ENCODE measurements at places on chromosomes 2 and 18. TPM values are rescaled to one million over a fixed set of nuclear protein-coding genes. Genes with fewer than 3 reads are reported as not detected.

GRCh38 chr18:46071653-46072375, at the start of gene PSTPIP2:
PSTPIP2 (minus strand) TSS chr18:46072260; CDS start chr18:46072188, 72 bp downstream.
- DNase-seq = peak; percentile 91

GRCh38 chr2:237591141-237591881, 777 bp upstream of the RAB17 start:
- DNase-seq = no peak

- DNase-seq = no peak
Measured at GRCh38 chr2:46495231-46496030, 16.1 kb downstream of the TMEM247 start.

- no peak for DNase-seq
Measured at GRCh38 chr2:234060236-234060635, 9.7 kb downstream of the SPP2 start.

- DNase-seq = no peak
Measured at GRCh38 chr2:170747921-170748320, 22.3 kb upstream of the ERICH2 start.

DNA sequence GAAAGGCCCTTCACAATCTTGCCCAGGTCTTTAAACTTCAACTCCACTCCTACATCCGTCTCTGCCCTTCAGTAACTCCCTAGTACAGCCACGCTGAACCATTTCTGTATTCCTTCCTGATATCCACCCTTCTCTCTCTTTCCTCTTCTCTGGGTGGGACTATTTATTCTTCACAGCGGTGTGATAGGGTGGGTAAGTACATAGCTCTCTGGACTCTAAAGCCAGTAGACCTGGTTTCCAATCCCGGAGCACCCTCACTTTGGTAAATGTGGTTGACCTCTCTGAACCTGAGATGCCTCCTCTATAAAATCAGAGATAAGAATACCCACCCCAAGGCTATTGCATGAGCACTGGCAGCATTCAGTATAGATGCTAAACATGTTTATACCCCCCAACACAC, 86.7 kb downstream of the ATL2 start:
- no peak for DNase-seq

- no peak for DNase-seq
Measured at GRCh38 chr18:6591491-6591890, 138.0 kb upstream of the ARHGAP28 start.

DNA sequence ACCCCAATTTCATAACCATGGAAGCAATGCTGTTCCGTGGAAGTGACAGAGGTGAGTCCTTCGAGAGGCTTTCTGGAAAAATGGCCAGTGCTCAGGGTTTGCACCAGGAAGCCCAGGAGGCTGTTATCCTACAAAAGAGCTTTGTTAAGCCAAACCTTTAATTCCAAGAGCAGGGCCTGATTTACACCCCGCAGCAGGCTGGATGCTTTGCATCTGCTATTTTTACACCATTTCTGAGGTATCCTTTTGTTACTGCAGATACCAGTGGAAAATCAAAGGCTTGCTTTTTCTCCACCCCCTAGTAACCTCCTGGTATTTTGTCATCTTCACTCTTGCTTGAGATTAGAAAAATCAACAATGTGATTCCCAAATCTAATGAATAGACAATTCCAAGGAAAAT, 380.6 kb downstream of the SOX11 start:
- DNase-seq = no peak

DNA sequence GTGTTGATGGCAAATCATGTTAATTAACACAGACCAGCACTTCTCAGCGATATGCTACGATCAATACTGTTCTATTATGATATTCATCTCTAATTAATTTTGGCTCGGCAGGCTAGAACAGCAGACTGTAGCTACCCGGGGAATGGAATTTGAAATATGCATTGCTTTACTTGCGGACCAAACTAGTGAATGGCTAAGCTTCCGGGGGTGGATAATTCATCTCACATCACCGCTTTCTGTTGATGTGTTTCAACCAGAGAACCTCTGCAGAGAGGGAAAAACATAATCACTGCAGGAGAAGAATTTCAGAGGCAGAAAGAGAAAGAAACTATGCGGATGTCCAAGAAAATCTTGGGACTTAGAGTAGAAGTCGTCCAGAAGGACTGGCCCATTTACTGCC, 490.9 kb downstream of the STK39 start:
- no peak for DNase-seq

DNA sequence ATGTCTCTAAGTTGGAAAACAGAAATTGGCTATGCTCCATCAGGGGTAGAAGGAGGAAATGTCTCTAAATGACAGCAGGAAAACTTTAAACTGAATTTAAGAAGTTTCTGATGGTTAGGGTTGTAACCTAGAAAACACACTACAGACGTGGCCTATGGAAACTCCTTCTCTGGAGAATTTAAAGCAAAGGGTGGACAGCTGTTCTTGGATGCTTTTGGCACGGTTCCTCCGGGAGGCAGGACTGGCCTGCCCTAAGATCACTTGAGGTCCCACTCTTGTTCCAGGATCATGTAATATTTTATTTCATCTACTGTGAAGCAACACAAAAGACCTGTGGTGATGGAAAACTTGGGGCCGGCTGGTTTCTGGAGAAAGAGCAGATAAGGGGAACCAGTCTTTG, 77.0 kb downstream of the NRP2 start:
- no peak for DNase-seq

GRCh38 chr2:163662141-163662780, 73.5 kb downstream of the FIGN start:
- DNase-seq = no peak

DNA sequence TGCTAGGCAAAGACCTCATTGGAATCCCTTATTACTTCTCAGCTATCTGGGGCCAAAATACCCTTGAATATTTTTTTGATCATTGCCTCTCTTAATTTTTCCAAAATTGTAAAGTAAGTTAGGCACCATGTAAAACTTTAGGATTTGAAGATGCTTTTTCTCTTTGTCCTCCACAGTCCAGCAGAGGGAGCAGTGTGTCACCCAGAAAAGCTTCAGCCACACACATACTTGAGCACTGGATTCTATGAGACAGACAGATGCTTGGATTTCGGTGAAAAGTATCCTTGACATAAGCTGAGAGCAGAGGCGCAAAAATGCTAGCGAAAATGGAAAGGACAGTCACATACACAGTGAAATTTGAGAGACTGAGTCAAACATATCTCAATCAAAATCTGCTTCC, 74.7 kb upstream of the KCNJ3 start:
- DNase-seq = no peak

- DNase-seq = no peak
Measured at GRCh38 chr2:69565431-69565839, 78.1 kb downstream of the AAK1 start.

GRCh38 chr2:2639251-2640139, 308.4 kb upstream of the MYT1L start:
- DNase-seq = no peak

DNA sequence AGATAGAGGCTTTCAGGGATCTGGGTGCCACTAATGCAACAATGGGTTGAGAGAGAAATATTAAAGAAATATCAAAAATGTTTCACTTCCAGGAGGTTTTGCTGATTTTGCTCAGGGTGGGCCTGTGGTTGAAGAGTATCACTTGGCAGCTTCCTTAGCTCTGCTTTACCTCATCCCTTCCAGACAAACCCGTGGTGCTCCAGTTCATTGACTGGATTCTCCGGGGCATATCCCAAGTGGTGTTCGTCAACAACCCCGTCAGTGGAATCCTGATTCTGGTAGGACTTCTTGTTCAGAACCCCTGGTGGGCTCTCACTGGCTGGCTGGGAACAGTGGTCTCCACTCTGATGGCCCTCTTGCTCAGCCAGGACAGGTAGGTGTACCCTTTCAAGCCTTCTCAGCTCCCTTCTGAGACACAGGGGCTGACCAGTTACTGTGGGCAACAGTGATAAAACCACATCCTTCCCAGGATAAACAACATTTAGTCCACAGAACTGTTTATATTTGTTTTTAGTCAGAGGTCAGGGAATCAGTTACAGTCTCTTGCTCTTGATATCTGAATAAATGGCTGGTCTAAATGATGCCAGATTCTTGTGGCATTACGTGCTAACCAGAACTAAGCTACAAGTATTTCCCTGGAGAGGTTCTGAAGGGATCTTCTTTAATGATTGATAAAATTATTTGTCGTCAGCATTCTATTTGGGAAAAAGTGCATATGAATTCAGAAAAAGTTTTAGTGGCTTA, 7.0 kb downstream of the SLC14A1 start:
- no peak for DNase-seq

DNA sequence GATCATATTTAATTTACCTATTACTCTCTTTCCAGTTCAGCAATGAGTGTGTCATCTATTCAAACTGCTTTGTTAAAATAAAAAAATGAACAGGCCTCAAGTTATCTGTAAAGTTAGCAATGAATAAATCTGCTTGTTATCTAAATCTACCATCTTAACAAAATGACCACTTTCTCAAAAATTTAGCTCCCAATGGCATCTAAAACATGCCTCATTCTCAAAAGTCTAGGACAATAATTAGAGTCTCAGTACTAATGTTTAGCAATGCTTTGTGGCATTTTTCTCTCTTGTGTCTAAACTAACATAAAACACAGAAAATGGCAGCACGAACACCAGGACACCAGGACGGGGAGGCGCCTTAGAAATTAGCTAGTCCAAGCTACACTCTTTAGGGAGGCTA, 3.6 kb upstream of the ASAP2 start:
- no peak for DNase-seq

DNA sequence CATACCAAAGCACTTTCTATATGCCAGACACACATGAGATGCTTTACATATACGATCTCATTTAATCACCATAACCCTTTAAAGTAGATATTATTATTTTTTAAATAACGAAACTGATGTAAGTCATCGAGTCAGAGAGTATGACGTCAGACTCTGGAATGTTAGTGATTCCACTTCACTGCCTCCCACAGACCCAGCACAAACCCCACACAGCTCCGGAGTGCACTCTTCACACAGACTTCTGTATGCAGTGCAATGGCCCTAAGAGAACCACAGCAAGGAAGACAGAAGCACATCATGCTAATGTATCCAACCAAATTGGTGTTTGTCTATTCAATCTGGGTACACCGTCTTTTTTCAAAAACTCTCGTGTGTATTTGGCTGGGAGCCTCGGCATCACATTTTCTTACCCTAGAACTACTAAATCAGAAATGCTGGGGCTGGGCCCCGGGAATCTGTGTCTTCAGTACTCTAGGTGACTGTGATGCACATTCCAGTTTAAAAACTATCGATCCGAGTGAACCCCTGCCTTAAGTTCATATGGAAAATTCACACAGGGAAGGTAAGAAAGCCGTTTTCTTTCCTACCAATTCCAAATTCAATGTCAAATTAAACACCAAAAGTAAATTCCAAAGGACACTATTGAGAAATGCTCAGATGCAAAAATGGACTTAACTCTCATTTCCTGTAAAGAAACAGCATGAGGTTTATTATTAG, 117.7 kb upstream of the ACVR1C start:
- no peak for DNase-seq

GRCh38 chr2:8669157-8669817, 12.6 kb upstream of the ID2 start:
- DNase-seq = no peak

GRCh38 chr2:73981081-73982001, 3.4 kb upstream of the TET3 start:
- DNase-seq = no peak

GRCh38 chr2:100941646-100942240, 60.3 kb upstream of the RPL31 start:
- DNase-seq = no peak

- no peak for DNase-seq
Measured at GRCh38 chr2:29916571-29916970, 4.8 kb downstream of the ALK start.

DNA sequence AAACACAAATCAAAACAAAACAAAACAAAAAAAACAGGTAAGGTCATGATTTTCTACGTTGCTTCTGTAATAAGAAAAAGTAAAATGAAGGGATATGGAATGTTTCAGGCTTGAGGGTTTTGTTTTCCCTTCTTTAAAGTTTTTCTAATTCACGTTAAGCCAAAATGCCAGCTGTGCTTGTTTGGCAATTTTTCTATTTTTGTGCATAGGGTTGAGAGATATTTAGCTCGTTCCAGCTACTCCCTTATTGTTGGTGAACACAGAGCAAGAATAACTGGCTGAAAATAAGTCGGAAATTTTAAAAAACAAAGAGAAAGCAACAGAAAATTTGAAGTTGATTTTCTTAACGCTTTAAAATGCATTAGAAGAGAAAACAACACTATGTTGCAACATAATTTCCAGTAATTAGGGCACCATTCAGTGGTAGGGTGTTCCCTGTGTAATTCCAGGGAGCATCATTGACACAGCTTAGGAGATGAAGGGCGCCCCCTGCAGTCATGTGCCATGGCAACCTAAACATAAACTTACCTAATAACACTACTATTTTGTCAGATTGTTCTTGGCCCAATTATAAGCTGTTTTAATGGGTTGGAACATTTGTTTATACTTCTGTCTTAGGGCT, 99.5 kb downstream of the DTNA start:
- DNase-seq = no peak

DNA sequence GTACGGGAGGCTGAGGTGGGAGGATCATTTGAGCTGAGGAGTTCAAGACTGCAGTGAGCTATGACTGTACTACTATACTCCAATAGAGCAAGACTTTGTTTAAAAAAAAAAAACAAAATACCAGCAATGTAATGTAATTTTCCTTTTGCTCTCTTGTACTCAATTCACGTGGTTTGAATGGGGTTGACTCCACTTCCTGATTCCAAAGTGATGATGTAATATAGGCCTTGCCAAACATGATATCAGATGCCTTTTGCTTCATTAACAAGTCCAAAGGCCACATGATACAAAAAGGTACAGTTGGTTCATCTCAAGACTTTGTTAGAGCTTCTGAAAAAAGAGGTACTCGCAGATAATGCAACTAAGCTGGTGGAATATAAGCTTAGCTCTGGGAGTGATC, 321.8 kb downstream of the ZEB2 start:
- DNase-seq = no peak

- no peak for DNase-seq
Measured at GRCh38 chr18:72419914-72420313, 124.2 kb downstream of the CBLN2 start.

- DNase-seq = no peak
Measured at GRCh38 chr2:101328474-101329007, 20.0 kb upstream of the RNF149 start.

DNA sequence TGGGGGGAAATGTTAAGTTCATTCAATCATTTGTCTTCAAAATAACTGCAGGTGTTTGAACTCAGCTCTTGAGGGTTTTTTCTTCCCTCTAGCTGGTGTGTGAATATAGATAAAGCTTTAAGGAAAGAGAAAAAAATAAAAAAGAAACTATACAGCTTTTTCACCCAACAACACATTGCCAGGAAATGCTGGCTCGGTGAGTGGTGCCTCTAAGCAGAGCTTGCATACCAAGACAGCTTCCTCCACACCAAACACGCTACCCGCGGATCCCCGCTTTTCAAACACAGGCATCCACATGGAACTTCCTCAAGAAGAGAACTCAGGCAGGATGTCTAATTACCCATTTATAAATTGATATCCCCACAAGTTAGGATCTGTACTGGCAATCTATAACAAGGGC, 69.8 kb upstream of the TANK start:
- no peak for DNase-seq

Gene CCDC138
- 1.3 TPM for total RNA-seq

Gene GKN2
- total RNA-seq = not detected

Gene ACVR1
- 22.7 TPM for total RNA-seq

Gene CAMKMT
- 5.6 TPM for total RNA-seq

Gene EHBP1
- total RNA-seq = 19.4 TPM

Gene CACNB4
- total RNA-seq = 0.67 TPM

Gene NPAS2
- 54.0 TPM for total RNA-seq

All from cardiac septum (tissue), 1 donor.